ENCODE measurements at places on chromosomes 12 and 14. TPM values are rescaled to one million over a fixed set of nuclear protein-coding genes. Genes with fewer than 3 reads are reported as not detected.
A peak's percentile ranks its signal among the peaks of the same experiment; 100 is the strongest.

DNA sequence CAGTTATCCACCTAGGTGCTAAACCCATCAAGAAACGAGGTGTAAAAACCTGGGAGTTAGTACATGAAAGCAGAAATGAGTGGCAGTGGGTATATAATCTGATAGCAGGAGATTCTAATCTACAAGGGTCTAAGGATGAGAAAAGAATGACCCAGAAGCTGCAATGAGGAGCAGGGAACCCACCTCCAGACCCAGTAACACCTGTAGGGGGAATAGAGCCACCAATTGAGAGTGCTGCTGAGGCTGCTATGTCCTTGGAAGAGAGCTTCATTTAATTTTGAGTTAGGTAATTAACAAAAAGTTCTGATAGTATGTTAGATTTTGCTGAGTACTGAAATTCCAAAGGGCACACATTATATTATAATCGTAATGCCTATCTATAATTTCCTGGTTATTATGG, 89.8 kb downstream of the KITLG start:
- ATAC-seq: no peak

DNA sequence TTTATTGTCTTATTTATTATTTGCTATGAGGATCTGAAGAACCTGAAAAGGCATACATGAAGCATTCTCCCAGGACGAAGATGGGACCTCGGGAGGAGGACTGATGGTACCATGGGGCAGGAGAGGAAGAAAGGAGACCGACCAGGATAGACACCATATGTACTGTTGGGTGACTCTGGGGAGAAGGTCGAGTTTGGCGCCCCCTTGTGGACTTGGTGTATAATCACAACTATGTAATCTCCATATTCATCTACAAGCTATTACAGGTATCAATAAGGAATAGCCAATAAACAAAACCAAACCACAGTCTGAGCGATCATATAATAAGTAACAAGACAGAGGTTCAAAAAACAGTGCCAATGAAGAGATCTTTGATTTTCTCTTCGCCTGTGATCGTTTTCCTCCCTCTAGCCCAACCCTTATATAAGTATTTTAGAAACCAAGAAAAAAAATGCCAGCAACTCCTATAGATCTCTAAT, 139.1 kb downstream of the SPTSSA start:
- peak; percentile 73 for ATAC-seq

DNA sequence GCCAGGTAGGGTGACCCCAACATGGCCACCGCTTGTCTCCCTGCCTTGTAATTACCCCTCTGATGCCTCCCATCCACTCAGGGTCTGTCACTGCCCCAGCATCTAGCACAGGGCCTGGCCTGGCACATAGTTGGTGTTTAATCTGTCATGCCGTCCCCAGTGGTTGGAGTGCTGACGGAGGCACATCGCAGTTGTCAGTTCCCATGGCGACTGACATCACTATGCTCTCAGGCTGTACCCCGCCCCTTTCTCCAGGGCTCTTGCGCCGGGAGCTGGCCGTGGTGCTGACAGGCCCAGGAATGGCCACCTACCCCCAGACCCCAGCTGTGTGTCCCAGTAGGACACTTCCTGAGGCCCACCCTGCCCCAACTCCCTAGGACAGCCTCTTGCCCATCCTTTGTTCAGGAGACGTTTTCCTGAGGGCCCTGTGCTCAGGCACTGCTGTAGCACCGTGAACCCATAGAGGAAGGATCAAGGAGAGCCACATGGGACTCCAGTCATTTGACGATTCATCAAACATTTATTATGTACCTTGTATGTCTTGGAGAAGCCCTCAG, 23.0 kb downstream of the FAM222A start:
- peak; percentile 32 for ATAC-seq

The TAS2R9 gene
- not detected for total RNA-seq

DNA sequence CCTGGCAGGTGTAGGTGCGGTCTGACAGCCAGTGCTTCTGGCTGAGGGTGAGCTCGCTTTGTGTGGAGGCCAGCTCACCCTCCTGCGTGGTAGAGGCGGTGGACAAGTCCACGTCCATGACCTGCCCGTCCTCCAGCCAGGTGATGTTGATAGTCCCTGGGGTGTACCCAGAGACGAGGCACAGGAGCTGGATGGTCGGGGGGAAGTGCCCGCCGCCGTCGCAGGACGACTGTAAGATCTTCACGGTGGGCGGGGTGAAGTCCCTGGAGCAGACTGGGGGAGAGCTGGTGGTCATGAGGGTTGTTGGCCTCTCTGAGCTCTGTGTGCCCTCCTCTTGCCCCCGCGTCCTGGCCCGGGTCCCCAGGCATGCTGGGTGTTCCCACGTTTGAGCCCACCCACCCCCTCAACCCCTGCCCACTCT, 74.6 kb downstream of the TMEM121 start:
- no peak for ATAC-seq
